ENCODE measurements at places on chromosomes 13 and 19.

DNA sequence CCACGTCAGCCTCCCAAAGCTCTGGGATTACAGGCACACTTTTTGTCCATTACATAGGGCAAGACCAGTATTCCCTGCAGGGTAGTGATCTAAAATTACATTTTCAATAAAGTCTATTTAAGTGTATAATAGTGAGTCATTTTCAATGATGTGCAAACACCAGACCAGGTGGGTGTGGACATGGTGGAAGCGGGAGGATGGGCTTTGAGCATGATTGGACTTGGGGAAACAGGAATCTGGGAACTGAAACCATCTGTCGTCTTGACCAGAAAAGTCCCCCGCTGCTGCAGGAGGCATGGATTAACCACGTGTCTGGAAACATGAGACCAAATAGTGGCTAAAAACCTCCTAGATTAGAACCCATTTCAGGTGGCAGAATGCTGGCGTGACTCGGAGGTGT lies 4.9 kb downstream of the FXYD3 start:
- no peak for DNase-seq

DNA sequence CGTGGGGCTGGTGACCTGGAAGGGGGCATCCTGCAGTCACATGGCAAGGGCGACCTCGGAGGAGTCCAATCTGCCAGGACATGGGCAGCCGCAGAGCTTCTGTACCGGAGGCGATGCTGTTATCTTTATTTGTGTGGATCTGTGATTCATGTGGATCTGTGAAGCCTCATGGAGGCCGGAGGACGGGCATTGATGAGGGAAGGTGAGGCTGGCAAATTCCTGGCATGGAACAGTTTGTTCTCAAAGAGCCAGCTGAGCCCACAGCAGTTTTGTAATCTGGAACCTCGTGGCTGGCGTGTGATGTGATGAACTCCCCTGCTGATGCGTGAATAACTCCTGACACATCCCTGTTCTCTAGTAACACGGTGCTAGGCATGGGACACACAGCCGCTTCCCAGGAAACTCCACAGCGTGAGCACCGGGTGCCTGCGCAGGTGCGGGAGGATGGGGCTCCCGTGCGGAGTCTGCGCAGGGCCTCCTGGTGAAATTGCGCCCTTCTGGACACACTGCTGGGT lies 40.4 kb downstream of the ATP11A start:
- DNase-seq = no peak

DNA sequence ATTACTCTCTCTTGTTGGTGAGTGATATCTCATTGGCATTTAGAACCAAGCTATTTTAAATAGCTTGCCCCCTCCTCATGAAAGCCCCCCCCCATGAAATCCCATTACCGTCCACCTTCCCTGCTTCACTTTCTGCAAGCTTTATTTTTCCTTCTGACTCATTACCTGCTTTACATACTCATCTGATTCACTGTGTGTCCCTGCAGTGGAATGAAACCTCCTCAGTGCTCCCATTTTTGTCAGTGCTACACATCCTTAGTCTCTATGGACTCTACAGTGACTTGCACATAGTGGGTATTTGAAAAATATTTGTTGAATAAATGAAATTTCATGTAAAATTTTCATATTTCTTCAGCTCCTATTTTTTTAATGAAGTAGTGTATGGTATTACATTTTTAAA lies 62.3 kb downstream of the DOCK9 start:
- no peak for DNase-seq

DNA sequence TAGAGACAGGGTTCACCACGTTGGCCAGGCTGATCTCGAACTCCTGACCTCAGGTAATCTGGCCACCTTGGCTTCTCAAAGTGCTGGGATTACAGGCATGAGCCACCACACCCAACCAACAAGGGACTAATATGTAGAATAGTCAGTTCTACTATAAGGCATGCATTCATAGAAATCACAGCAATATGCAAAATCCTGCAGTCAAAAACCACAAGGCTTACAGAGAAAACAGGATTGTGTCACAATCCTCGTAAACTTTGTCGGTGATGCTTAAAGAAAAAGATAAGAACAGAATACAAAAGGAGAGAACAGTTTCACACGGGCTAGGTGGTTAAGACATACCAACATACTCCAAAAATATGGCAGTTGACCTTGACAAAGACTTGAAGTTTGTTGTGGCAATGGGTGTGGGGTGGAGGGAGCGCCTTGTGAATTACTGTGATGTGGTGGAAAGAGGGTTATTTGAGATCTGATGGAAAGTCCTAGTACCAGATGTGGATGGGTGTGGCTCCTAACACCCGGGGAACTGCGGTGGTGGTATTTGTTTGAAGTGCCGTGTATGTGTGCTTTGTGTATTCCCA lies 12.4 kb downstream of the NOSIP start:
- no peak for DNase-seq

DNA sequence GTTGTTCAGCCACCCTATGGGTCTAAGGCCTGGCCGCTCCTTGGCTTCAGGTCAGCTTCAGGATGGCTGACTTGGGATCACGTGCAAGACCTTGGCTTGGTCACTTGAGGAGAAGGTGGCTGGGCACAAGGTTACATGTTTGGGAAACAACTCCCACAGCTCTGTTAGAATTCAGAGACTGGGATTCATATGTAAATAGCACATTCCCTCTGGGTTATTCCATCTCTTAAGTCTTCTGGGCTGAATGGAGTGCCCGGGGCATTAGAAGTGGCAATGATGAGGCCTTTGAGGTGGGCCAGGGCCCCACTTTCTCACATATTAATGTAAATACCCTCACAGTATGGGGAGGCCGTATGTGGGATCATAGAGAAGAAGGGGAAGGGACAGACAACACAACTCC lies 150.9 kb downstream of the EFNB2 start:
- no peak for DNase-seq

GRCh38 chr13:33375421-33375820 lies 89.9 kb upstream of the STARD13 start:
- DNase-seq = no peak

DNA sequence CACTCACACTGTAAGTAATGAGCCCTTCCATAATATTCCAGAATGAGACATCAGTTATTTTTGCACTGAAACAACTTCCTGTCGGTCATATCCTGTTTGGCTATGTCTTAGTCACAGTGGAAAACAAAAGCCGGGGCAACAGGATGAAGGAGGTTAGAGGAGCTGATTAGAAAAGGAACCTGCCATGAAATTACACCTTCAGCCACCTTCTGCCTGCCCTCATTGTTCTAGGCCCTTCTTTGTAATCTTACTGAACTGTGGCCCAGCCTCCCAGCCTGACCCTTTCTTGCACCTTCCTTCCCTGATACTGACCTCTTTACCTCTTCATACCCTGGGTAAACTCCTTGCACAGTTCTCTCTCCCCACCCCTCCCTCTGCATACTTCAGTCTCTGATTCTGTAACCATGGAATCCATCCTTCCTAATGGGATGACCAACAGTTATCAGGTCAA lies 67.3 kb downstream of the DOCK9 start:
- no peak for DNase-seq

DNA sequence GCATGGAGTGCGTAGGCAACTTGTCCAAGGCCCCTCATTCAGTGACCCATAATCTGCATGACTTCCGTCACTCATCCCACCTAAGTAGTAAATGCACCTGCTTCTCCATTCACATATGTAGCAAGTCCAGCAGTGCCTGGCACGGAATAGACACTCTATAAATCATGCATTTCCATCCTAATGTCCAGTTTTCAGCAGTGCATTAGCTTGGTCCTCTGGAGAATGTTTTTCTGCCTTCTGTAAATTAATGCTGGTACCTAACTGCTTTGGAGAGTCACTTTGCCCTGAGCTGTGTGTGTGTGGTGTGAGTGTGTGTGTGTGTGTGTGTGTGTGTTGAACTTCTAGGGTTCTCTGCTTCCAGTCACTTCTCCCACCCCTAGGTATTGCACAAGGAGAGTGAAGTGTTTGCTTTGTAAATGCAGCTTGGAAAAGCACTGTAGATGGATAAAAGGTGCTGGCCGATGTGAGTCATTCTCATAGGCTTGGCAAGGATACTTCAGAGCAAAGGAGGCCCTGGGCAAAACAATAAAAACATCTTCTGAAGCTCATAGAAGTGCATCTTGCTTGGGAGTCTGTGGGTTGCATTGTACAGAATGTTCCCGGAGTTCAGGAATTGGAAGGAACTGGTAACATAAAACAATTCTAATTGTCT lies 181.8 kb downstream of the KATNAL1 start:
- no peak for DNase-seq

DNA sequence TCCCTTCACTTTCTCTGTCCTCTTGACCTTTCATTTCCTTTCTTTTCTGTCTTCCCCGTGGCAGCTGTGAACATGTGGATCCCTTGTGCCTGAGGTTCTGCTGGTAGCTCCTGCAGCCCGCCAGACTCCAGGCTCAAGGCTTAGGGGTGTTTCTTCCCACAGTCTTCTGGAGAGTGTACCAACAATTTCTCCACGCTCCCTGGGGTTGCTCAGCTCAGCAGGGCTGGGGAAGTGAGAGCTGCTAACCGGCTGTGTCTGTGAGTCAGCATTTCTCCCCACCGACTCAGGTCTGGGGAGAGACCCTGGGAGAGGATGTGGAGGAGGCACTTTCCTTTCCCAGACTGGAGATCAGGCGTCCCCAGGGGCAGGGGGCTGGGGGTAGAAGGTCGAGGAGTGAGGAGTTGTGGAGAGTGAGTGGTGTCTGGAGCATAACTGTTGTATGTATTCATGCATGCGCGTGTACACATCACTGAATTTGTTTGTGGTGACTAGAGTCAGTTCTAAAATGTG lies 193.6 kb downstream of the KCNRG start:
- no peak for DNase-seq

- DNase-seq = no peak
Observed at GRCh38 chr13:110107568-110108347, 199.2 kb downstream of the COL4A1 start.

- no peak for DNase-seq
Observed at GRCh38 chr13:38570706-38571105, 116.2 kb upstream of the FREM2 start.

GRCh38 chr19:43594710-43595604 lies 977 bp downstream of the IRGQ start:
- DNase-seq = peak; percentile 32

GRCh38 chr19:17687141-17687856 lies 855 bp downstream of the UNC13A start:
- no peak for DNase-seq

GRCh38 chr13:113936166-113936965 lies 37.5 kb downstream of the C13orf46 start:
- DNase-seq = no peak

DNA sequence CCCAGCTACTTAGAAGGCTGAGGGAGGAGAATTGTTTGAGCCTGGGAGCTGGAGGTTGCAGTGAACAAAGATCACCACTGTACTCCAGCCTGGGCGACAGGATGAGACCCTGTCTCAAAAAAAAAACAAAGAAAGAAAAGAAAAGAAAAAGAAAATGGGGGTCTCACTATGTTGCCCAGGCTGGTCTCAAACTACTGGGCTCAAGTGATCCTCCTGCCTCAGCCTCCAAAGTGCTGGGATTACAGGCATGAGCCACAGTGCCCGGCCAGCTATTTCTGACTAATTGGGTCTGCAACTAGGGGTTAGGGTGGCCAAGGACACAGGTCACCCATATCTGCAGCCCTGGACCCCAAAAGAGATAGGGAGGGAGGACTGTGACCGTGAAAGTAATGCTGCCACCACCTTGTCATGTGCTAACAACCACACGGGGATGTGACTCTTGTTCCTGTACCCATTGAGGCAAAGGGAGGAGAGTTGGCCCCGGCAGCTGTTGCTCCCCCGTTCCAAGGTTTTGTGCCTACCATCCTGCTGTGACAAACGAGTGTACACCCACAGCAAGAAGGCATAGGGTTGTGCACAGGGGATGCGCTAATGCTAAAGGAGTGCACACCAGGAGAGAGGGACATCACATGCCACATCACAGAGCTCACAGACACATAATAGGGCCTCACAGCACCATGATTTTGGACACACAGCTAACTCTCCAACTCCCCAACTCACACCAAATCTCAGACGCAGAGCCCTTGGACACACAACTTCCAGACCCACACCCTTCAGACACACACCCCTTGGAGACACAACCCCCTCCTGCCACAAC lies 619 bp downstream of the MEF2B start:
- DNase-seq = no peak

- no peak for DNase-seq
Observed at GRCh38 chr19:6707011-6707657, 13.3 kb downstream of the C3 start.

- DNase-seq = no peak
Observed at GRCh38 chr13:101059793-101060192, 356.5 kb downstream of the NALCN start.

DNA sequence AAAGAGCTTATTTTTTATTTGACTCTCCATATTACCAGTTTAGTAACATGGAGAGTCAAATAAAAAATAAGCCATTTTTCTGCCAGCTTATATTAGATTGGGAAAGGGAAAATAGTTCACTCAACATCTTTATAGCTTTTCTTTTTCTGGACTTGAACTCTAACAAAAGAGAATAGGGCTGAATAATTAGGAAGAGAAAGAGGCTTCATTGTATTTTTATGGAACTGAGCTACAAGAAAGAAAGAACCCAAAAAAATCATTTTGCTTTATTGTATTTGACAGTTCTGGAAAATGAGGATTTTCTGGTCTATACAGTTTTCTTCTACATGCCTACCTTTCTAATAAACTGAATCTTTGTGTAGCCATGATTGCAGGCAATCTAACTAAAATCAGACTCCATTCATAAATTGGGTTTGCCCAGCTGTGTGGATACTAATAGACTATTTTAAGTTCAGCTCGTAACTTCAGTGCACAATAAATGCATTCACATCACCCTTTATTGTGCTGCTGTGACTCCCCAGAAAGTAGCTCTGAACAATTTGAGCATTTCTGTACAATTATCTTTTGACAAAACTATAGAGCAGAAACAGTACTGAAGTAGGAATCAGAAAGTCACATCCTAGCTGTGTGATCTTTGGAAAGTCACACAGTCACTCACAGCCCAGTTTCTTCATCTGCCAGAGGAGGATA lies 115.3 kb downstream of the STOML3 start:
- DNase-seq = no peak

- peak; percentile 35 for DNase-seq
Observed at GRCh38 chr19:7349961-7350711, 1.4 kb downstream of the ARHGEF18 start.

GRCh38 chr13:93625536-93625935 lies 398.9 kb downstream of the GPC6 start:
- no peak for DNase-seq

DNA sequence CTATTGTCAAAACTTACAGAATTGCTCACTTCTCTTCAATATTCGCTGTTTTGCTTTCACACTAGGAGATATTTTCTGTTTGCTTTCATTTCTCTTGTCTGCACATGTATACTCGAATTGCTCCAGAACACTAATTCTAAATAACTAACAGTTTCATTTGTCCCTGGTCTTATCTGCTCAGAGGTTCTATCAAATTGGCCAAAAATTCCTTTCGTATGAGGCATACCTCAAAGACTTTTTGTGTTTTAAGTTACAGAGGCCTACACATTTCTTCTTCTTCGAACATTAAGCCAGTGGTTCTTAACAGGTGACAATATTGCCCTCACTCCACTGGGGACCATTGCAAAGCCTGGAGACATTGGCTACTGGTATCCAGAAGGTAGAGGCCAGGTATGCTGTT lies 1314.6 kb downstream of the EFNB2 start:
- no peak for DNase-seq

- no peak for DNase-seq
Observed at GRCh38 chr13:59458908-59459579, 704.7 kb downstream of the DIAPH3 start.
